Myometrial cell (primary cell): ENCODE measurements at places on chromosomes 2 and 18. TPM values are rescaled to one million over a fixed set of nuclear protein-coding genes. Genes with fewer than 3 reads are reported as not detected.

The TNFRSF11A gene
- not detected in 2 replicates for total RNA-seq

The IFIH1 gene
- total RNA-seq = 2.9 and 5.7 TPM in 2 replicates

The PROC gene
- not detected in 2 replicates for total RNA-seq

The TP53I3 gene
- 75.9 and 96.6 TPM in 2 replicates for total RNA-seq

The CDH7 gene
- not detected in 2 replicates for total RNA-seq

The ADAM23 gene
- 2.7 and 4.0 TPM in 2 replicates for total RNA-seq

The VWC2L gene
- total RNA-seq = not detected in 2 replicates

The MALL gene
- total RNA-seq = 204 and 210 TPM in 2 replicates

The NETO1 gene
- 0.18 and 0.29 TPM in 2 replicates for total RNA-seq

The KCNJ3 gene
- 0.29 and 0.35 TPM in 2 replicates for total RNA-seq

The MROH2A gene
- total RNA-seq = not detected in 2 replicates

The DSG3 gene
- not detected in 2 replicates for total RNA-seq

The ZNF521 gene
- 1.2 and 2.1 TPM in 2 replicates for total RNA-seq

The PTPN4 gene
- total RNA-seq = 9.5 and 13.1 TPM in 2 replicates

The GALR1 gene
- total RNA-seq = not detected in 2 replicates

The DBI gene
- total RNA-seq = 245 and 246 TPM in 2 replicates

The ATP6V1B1 gene
- under 0.01 TPM in 1 of 2 replicates, not detected in the other for total RNA-seq

The REEP1 gene
- not detected in 2 replicates for total RNA-seq

The GALNT5 gene
- total RNA-seq = 2.9 and 4.3 TPM in 2 replicates

The TLX2 gene
- not detected in 2 replicates for total RNA-seq

The VWA3B gene
- total RNA-seq = not detected in 2 replicates

The SERPINB4 gene
- not detected in 2 replicates for total RNA-seq

The DAW1 gene
- 2.8 and 9.8 TPM in 2 replicates for total RNA-seq

The SULT1C4 gene
- total RNA-seq = 0.53 TPM in 1 of 2 replicates, not detected in the other

The TCF4 gene
- 34.0 and 34.9 TPM in 2 replicates for total RNA-seq

The ZSCAN30 gene
- 7.5 and 13.1 TPM in 2 replicates for total RNA-seq

The LYPD1 gene
- total RNA-seq = not detected in 2 replicates

The ABCG8 gene
- total RNA-seq = not detected in 2 replicates

The TMEM169 gene
- total RNA-seq = 1.1 and 2.0 TPM in 2 replicates

The UGT1A7 gene
- not detected in 2 replicates for total RNA-seq

The FABP1 gene
- total RNA-seq = not detected in 2 replicates

The THUMPD2 gene
- total RNA-seq = 3.2 and 3.4 TPM in 2 replicates

The UGT1A10 gene
- total RNA-seq = not detected in 2 replicates
